AG10803 (cell line): ENCODE measurements at places on chromosomes 12 and 14.

DNA sequence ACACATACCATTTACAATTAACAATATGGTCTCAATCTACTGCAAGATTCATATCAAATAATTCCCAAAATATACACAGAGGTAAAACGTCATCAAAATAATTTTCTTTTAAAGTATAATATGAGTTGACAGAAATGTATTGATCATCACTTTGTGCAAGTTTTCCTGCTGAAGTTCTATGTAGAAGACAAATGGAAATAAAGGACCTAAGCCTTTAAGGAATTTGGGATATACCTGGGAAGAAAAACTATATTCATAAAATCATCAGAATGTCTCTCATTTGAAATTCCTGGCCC, 61.1 kb upstream of the DAAM1 start:
- no peak for DNase-seq

GRCh38 chr14:99506276-99506675, 25.1 kb downstream of the CCNK start:
- DNase-seq = no peak

- DNase-seq = no peak
These were observed 237.1 kb downstream of the GPHN start for GRCh38 chr14:66745078-66745477.

DNA sequence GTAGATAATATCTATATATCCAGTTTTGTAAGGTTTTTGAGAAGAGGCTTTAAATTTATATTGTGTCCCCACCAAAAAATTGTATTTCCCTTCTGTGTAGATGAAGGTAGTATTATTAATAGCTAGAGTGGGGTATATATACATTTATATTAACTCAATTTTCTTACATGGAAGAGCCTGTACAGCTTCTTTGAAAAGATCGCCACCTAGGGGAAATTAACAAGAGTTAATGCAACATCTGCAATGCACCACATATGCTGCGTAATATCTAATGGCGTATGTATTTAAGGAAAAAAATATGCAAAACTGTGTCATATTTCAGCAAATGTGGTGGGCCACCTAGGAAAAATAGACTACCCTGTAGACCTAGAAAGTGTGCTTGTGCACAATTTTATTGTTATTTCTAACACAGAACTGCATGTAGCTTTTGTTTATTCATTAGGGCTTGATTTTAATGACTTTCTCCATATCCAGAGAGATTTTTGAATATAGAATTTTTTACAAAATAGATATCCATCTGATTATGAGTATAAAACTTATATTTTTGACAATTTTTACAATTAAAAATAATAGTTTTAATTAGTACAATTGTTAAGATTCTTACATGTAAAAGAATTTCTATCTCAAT, 14.0 kb downstream of the CCER1 start:
- DNase-seq = peak; percentile 72

DNA sequence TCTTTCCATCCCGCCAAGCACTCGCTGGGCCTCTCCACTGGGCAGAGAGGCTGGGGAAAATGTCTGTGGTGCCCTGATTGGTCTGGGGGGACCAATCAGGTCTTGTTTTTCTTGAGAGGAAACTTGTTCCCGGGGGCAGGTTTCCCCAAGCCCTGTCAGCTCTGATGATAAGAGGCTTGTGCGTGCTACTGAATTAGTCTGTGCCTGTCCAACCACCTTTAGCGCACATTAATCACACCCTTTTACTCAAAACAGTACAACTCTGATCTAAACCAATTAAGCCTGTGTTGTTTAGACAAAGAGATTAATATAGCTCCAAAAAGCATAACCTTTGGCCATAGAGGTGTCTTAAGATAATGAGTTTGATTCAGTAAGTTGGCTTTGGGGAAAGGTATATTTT, 580.4 kb downstream of the VRK1 start:
- no peak for DNase-seq

DNA sequence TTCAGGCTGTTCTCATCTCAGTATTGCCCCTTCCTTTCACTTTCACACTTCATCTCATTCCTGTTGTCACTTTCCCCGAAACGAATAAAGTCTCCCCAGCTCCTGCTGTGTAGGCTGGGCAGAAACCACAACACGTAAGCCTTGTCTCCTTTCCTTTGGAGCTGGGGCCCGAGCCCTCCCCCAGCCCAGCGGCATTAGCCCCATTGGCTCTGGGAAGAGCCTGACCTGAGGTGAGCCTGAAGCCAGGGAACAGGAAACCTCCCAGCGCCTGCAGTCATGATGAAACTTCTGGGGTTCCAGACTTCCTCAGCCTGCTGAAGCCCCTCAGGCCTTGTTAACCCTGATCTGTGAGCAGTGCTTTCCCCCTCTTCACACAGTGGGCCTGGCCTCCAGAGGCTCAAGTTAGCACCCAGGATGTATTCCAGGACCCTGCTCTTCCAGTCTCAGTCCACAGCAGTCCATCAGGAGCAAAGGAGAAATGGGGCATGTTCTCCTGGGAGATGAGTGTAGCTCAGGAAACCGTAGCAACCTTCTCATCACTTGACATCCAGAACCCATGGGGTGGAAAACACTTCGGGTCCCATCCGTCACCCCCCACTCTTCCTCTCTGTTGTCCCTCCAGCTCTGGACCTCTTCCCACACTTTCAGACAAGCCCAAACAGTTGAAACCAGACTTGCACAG, 21.8 kb downstream of the VASH1 start:
- no peak for DNase-seq

DNA sequence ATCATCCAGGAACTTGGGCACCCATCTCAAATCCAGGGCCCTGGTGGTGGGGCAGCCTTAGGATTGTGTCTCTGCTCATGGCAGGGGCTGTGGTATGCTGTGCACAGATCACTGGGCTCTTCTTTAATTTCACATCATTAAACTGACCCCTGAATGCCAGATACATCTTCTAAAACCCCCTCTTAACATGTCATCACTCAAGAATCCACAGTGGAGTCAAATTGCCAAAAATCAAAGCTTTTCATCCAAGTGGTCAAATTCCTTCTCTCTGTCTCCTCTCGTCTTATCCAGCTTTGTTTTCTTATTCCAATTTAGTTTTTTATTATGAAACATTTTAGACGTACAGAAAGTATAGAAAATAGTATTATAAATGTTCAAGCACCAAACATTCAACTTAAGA, 97.5 kb downstream of the ADCK1 start:
- no peak for DNase-seq

DNA sequence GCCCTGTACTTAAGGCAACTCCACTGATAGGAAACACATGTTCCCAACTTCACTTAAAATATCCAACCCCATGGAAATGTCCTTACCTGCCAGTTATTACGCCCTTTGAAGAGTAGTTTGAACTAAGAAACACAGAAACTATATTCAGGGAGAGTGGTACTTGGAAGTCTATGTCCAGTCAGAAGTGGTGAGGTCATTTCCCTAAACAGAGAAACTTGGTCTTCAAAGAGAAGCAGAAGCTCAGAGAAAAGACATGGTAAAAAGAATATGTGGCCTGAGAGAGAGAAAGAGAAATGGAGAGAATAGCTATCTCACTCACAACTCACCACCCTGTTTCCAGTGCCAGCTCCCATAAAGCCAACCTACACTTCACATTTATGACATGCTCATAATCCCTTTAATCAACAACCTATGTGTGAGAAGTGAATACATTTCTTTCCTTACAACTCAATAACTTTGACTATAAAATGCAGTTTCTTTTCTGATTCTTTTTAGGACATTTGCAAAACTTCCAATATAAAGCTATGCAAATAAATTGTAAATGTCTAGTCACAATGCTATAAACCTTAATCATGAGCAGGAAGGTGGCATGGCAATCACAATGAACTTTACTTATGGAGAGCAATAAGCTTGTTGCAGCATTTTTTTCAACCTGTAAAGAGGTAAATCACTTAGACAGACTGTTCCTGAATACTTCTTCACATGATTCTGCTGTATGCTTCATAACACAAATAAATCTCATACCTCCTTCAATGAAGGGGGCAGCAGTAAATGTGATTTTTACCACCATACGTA, 67.1 kb downstream of the CPNE8 start:
- DNase-seq = no peak

DNA sequence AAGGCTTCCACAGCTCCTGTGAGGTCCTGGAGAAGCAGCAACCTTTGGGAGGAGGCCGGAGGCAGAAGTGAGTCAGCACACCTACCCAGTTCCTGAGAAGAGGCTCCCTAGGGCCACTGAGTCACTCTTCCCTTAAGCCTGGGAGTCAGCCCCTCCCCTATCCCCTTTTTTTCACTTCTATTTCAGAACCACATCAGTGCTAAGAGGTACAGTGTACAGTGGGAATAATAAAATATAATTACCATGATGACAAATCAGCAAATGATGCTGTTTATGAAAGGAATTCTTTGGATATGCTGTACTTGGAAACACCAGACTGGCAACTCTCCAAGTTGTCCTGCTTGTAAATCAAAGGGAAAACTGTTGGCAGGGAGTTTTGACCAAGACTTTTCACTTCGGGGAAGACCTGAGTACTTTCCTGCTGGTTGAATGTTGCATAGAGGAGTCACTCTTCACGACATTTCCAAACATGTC, 7.8 kb upstream of the TBPL2 start:
- DNase-seq = peak; percentile 91

GRCh38 chr14:86780461-86780860, 1212.5 kb downstream of the GALC start:
- DNase-seq = no peak

DNA sequence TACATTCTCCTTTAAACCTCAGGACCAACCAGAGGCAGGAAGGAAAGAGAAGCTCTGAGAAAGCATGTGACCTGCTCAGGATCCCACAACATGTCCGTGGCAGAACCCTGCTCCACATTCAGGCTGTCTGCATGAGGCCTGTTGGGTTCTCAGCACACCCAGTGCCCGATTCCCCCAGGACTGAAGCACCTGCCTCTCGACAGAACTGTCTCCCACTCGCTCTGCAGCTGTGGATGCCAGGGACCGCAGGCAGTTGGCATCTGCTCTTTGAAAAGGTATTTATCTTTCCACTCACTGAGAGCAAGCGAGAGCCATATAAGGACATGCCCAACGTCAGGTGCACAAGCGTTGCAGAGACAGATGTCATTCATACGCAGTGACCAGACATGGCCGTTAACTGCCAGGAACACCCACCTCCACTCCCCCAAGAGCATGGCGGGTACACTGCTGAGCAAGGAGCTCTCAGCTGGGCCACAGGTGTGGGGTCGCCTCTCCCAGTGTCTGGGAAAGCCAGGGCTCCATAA, 18.9 kb downstream of the PITPNM2 start:
- no peak for DNase-seq

DNA sequence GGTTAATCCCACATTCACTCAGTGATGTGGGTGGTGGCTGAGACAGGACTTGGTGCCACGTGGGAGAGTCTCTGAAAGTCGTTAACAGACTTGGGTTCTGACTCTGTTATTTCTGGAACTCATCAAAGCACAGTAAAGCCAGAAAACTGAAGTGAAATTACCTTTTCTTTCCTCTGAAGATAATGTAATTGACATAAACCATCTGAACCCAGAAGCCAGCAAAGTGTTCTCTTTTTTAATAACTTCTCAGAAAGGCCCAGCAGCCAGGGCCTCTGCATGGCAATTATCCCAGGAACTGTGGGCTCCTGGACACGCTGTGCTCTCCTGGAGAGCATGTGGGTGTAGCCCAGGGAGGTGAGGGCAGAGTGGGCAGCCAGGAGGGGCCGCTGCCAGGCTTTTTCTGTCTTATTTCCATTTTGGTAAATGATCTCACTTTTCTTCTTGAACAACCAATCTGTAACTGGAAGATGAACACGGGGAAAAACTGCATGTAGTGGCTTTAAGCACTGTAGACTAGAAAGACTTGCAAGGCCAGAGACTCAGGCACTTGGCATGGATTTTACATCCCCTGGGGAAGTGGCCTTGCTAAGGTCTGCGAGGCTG, 444.1 kb upstream of the TMEM132C start:
- DNase-seq = no peak

GRCh38 chr12:24895612-24896011, 53.3 kb downstream of the BCAT1 start:
- DNase-seq = no peak
